ENCODE measurements at places on chromosomes 4 and X. TPM values are rescaled to one million over a fixed set of nuclear protein-coding genes. Genes with fewer than 3 reads are reported as not detected.

DNA sequence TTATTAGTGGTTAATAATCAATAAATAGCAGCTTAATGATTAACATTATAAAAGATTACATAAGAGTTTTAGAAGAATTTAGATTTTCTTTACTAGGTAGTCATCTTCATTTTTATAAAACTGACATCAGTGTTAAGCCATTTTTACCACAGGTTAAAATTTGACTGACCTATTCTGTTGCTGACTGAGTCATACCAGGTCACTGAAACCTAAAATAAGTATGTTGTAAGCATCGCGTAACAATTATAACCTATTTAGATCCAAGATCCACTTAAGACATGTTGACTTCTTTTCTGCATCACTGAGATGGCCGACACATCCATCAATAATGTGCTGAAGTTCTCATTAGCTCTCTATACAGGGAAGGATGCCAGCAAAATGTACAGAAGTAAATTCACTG lies 36.7 kb downstream of the ARX start:
- no peak for DNase-seq

LEF1 gene
- total RNA-seq, result 31.6 TPM

DNA sequence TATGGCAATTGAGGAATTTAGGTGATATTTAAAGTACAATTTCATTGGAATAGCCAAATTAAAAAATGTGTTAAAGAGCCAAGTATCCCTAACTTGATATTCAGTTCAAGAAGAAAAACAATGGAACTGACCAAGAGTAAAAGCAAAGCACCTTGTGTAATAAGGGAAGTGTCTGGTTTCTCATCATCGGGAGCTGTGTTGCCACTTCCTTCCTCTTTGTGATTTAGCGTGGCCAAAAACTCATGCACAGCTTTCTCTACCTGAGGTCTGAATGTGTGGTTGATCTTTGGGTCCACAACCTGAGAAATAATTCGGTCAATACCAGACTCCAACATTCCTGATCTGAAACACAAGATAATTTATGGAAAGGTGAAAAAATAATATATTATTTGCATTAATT lies 12.4 kb downstream of the BOD1L1 start:
- no peak for DNase-seq

DNA sequence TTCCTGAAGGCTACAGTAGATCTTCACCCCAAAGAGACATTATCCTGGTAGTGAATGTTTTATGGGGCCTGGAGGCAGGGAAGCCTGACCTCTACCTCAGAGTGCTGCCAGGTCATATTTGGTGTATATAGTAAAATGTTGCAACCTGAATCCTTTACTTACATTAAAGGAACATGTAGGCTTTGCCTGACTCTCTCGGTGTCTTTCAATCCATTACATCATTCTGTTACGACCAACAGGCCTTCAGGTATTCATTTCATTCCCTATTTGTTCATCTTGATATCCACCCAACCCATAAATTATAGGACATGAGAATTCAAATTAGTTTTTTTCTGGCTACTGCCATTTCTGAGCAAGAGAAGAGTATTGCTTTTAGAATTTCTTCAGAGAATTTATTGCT lies 116.5 kb downstream of the CFAP299 start:
- no peak for DNase-seq

DNA sequence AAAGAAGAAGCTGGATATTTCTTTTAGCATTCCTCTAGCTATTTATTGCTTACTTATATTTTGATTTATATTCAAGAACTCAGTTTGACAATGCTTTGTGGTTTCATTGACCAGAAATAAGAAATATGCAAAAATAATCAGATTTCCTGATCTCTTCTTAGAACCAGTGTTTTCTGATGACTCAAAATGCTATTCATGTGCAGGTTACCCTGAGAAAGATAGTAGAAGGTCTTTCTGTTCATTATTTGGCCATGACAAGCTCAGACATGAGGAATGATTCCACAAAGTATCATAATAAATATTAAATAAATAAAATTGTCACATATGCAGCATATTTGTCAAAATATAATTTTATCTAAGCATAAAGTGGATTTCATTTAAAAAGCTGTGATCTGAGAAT lies 24.1 kb downstream of the ADH7 start:
- DNase-seq, result no peak

- DNase-seq, result no peak
These were observed 1.5 kb downstream of the CDX4 start for GRCh38 chrX:73448379-73448778.

ADH1C gene
- 0.48 TPM for total RNA-seq

IL2RG gene
- not detected for total RNA-seq

- peak; percentile 16 for DNase-seq
These were observed 163.9 kb downstream of the KDR start for GRCh38 chr4:54961357-54961975.

GRCh38 chr4:125624951-125625350 lies 310.2 kb downstream of the FAT4 start:
- no peak for DNase-seq

HOPX gene
- not detected for total RNA-seq
